Esophagus mucosa (tissue), 1 donor: ENCODE measurements at places on chromosomes 7 and 10.

DNA sequence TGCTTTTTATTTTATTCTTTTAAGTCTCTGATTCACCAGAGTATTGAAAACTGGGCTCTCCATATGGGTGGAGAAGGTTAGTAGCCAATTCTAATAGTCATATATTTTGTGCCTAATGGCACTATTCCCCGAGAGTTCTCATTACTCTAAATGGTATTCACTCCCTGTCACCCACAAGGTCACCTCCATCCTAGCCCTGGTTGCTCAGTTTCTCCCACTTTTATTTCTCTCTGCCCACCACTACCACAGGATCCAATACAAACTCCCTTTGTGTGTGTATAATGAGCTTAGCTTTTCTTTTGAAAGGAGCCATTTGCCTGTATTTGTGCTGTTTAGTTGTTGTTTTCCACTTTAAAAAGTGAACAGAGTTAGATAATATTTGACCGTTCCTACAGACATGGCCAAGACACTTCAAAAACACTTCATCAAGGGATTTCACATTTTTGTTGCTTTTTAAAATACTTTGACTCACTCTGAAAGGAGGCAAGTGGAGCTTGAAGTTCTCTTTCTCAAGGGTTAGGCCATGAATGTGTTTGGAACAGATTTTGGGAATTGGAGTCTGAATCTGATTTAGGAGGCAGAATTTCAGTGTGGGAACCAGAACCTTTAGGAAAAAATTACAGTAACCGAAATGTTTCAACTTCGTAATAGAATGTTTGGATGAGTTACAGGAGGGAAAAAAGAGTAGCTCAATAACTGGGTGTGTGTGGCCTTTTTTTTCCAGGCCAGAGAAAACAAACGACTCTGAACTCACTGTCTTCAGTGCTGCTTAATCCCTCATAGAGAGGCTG is 321.3 kb downstream of the BICC1 start:
- no peak for ATAC-seq

DNA sequence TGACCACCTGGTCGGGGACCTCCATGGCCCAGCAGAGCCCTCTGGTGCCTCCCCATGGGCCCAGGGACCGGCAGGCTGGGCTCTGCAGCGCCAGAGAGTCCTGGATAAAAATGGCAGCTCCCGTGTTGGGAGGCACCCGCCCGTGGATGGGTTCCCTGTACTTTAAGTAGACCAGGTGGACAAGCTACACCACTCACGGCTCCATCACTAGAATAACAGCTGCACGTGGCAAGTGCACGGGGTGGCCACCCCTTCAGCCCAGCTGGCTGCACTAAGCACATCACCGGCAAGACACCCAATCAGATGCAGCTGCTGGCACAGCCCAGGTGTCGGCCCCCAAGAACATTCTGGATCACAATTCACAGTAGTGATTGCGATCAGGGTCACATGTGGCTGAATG is 69.8 kb downstream of the DIP2C start:
- no peak for ATAC-seq

GRCh38 chr7:22138106-22138505 is 192.4 kb upstream of the CDCA7L start:
- ATAC-seq = no peak

DNA sequence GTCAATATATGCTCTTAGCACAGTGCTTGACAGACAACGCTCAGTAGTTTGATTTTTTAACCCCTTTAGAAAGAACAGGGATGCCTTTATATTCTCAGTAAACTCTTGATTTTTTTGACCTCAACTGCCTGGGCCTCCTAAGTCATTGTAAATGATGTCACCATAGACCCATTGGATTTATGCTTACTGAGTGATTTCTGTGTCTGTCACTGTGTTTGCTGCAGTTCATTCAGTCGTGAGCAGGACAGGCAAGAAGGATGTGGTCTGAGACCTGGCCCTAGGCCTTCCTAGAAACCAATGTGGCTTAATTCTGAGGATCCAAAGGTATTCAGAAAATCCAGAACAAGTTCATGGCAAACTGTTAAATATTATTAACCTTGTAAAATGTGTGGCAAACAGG is 868.1 kb downstream of the XPNPEP1 start:
- no peak for ATAC-seq
